Amniotic stem cell (primary cell): ENCODE measurements at places on chromosomes 16 and 17.
A peak's percentile ranks its signal among the peaks of the same experiment; 100 is the strongest.

- DNase-seq, result peak; percentile 51
Measured at GRCh38 chr17:48997103-48997826, at the start of gene IGF2BP1. IGF2BP1 (plus strand) TSS chr17:48997385; CDS start chr17:48997746, 361 bp downstream.

DNA sequence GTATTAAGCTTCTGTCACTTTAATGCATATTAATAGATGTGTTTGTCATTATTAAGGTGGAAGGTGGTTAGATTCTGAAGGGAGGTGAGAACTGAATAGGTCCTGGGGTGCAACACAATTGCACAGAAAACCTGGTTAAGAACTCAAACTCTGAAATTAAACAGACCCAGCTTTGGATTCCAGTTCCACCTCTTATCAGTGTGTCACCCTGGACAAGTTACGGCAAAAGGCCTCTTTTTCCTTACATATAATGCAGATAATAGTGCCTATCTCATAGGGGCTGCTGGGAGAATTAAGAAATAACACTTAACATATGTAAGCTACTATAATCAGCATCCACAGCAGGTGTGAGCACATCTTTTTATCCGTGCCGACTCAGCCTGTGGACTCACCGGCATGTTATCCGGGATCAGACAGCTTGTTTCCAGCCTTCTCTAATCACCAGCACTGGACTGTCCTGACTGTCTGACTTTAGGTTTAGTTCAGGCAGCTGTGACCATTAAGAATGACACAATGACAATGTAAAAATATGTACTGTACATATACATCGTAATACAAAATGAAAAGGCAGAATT, 31.4 kb downstream of the TEX2 start:
- DNase-seq, result no peak

DNA sequence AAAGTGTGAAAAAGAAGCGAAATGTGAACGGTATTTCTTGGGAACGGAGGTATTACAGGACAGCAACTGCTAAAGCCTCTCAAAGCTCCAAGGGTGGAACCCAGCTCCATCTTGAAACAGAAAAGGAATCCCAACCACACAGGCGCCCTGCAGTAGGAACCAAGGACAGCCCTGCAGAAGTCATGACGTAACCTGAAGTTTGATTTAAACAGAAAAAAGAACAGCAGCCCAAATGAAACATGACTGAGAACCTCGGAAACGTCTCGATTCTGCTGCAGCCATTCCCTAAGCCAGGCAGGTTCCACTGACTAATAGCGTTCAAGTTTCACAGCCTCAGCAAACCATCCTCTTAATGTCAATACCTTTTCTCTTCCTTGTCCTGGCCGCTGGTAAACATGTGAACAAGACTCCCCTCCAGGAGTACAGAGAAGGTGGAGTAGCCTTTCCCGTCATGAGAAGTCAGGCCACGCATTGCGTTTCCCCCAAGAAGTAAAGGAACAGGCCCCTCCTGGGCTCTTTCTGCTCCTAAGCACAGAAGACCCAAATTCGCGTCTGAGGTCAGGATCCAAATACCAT, 20.1 kb downstream of the SIAH1 start:
- DNase-seq, result no peak

DNA sequence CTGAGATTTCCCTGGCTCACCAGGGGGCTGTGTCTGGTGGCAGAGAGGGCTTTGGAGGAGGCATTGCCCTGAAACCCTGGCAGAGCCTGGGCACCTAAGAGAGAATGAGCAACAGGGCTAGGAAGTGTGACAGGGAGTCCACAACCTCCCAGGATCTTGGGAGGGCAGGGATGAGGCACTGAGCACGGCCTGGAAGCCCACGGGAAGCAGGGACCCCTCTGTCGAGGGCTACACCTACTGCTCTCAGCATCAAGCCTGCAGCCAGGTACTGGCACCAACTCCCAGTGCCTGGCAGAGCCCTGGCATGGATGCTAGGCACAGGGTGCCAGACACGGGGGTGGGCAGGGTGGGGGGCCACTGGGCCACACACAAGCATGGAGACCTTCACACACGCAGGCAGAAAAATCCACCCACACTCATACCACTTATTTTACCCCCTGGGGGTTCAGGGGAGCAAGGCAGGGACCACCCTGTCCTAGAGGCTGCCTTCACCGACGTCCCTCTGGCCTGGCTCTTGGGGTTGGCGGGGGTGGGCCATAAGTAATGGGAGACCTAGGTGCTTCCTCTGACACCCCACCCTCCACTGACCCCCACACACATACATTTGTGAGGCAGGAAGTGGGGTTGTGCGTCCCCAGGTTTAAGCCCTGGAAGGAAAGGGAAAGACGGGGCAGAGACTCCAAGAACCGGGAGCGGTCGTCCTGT, 970 bp upstream of the HSD11B2 start:
- no peak for DNase-seq

DNA sequence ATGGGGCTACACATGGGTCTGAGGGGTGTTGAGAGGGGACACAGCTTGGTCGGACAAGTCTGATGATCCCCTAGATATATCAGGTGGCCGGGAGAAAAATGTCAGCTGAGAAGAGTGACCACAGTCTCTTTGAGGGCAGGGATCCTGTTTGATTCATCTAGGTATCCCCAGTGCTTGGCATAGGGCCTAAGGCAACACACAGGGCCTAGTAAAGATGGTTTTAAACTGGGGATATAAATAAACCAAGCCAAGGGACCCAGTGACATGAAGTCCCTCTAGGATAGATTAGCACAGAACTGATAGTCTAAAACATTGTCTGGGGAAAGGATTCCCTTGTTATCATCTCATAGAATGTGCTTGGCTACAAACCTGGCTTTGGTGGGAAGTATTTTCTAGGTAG, 1.4 kb downstream of the ERCC4 start:
- no peak for DNase-seq
